GM12892 (cell line): ENCODE measurements at places on chromosomes 11 and 22.

DNA sequence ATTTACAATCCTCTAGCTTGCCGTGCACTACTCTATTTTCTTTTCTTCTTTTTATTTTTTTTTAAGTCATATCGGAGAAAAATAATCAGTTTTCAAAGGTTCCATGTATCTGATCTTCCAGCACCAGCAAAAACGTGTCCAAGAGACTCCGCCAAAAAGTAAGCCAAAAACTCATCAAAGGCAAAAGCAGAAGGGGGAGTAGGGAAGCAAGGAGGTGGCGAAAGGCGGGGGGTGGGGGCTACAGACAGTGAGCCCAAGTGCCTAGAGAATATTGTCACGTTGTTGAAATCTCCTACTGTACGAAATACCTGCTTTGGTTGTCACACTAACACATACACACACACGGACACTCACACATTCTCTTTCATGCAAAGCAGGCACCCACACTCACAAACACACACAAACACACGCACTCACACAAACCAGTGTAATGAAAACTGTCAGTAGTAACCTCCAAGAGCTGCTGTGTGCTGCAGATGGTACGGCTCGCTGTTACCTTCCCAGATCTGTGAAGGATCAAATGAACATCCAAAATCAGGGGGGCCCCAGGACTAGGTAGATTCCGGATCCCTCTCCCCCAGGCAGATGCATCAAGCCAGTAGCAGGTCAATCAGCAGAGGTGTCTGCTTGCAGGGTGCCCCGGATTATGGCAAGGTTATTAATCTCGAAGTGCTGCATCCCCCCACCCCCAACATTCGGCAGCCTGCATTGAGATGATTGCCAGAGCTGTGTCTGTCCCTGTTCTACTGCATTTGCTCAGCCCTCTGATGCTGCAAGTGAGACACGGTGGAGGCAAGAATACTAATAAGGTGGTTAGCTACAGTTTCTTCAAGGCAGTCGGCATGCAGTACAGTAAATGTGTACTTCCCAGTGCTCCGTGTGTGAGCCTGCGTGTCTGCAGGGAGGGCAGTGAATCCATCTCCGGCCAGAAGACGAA is at the start of gene LRRC4C:
TSS of gene LRRC4C (minus strand) at position 188 of the 937 bp plus-strand sequence.
- DNase-seq, result no peak

- DNase-seq, result no peak
Observed at GRCh38 chr22:36341640-36342041, 46.1 kb downstream of the MYH9 start.

- DNase-seq, result no peak
Observed at GRCh38 chr11:75352588-75353206, 1.2 kb upstream of the ARRB1 start.

DNA sequence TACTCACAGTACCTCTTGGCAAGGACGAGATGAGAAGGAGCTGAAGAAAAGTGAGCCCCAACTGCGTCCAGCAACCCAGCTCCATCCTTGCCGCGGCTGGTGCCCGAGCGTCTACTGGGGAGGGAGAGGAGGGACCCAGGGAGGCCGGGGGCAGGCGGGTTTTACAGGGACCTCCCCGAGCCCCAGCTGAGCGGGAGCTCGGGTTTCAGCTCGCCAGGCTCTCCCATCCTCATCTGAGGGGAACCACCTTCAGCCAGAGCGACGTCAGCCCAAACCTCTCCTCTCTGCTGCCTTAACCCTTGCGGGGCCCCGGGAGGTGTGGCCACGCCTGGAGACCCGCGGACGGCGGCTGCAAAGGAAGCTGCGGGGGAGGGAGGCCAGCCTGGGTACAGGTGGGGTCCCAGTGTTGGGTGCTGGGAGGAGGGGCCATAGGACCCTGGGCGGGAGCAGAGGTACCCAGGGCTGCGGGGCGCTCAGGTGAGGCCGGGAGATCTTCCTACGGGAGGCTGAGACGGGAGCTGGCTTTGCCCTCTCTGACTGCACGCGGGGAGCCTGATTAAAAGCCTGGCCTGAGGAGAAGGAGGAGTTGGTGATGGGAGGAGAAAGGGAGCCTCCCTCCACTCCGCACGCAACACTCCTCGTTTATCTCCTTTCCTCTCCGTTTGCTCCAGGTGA is at the start of gene PAMR1:
TSS of gene PAMR1 (minus strand) at position 116 of the 675 bp plus-strand sequence. CDS start at position 85, 31 bp downstream.
- DNase-seq, result peak; percentile 18

DNA sequence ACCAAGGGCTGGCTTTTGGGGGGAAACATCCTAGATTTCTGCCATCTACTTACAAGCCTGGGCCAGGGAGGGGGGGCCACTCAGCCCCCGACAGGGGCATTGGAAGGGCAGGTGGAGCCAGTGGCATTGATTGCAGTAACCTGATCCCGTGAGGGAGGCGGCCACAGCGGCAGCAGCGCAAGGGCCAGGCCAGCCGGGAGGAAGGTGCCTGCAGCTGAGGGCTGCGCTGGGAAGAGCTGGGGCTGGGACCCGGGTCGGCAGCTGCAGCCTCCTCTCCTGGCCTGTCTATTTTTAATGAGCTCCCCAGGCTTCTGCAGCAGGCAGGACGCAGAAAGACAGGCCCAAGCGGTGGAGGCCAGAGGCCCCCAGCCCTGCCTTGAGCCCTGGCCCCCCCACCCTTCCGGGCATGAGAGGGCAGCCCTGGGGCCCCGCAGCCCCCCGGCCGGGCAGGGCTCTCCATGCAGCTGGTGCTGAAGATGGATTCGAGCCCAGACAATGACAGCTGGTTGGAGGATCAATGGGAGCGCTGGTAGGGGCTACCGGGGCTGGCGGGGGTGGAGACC is 10.6 kb downstream of the FREY1 start:
- no peak for DNase-seq

- DNase-seq, result no peak
Observed at GRCh38 chr22:44664149-44664548, 37.9 kb upstream of the PRR5 start.

DNA sequence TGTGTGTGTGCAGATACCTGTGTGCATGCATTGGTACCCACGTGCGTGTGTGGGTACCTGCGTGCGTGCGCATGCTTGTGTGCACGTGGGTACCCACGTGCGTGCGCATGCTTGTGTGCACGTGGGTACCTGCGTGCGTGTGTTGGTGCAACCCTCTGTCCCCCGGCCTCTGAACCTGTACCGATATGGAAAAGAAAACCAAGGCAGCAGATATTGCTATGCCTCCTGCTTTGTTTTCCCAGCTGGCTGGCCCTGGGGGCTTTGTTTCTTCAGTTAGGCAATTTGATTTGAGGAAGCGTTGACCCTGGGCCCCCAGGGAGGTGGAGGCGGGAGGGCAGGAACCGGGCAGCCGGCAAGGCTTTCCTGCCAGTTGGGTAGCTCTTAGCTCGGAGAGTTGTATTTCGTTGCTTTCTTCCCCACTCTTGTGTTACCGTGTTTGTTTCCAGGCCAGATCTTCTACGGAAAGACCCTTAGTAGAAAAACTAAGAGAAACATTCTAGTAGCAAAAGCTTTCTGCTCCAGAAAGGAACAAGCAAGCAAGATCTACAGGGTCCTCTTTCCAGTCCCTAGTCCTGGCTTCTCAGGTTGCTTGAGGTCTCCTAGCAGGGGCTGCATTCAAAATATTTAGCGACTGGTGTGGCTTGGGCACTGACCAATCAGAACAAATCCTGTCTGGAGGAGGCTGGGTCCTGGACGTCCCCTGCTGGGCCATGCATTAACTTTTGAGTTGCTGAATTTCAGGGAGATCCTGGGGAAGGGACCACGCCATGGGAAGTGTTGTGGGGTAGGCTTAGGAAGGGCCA is 26.3 kb upstream of the SORL1-AS1 start:
- DNase-seq, result no peak

GRCh38 chr11:66491315-66491935 is 11.2 kb downstream of the DPP3 start:
- DNase-seq, result no peak

DNA sequence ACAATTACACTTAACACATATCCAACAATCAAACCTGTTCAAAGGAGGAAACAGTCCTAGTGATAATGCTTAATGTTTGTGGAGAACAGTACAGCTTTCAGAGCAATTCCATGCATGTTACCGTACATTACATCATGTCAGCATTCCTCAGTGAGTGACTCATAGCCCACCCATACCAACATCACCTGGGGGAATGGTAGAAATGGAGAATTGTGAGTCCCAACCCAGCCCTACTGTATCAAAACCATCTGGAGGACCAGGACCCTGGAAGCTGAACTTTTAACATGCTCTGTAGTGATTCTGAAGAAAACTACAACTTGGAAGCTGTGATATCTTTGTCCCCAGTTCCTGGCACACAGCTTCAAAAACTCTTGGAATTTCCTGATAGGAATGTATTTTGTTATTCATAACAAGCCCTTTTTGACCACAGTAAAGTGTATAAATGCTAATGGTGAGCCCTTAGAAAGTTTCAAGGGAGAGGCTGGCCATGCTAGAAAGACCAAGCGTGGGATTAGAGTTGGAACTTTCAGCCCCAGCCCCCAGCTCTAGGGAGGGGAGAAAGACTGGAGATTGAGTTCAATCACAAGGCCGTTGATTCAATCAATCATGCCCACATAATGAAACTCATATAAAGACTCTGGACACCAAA is 301.1 kb downstream of the BUD13 start:
- no peak for DNase-seq

GRCh38 chr11:665704-666281 is 28.7 kb downstream of the DRD4 start:
- DNase-seq, result no peak

DNA sequence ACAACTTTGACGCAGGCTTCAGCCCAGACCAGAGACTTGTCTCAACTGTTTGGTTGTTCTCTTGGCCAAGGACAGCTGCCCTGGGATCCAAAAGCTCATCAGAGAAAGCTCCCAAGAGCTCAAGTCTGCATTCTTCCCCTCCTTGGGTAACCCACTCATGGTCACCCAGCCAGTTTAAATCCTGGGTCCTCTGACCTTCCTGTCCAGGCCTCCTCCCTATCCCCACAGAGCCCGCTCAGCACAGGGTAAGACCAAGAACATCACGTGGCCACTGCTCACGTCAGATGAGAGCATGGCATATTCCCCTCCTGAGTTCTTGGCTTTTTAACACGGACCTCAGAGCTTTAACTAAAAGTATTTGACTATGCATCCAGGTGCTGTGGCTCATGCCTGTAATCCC is 25.8 kb downstream of the TSKU start:
- no peak for DNase-seq

DNA sequence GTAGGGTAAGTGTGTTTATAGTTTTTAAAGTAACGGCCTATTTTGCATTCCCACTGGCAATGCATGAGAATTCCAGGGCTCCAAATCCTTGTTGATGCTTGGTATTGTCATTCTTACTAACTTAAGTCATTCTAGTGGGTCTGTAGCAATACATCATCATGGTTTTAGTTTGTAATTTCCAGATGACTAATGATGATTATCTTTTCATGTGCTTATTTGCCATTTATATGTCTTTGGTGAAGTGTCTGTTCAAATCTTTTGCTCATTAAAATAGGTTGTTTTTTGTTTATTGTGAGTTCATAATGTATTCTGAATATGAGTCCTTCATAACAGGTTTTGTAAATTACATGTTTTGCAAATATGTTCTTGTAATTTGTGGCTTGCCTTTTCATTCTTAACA is 31.2 kb downstream of the MTMR3 start:
- no peak for DNase-seq

DNA sequence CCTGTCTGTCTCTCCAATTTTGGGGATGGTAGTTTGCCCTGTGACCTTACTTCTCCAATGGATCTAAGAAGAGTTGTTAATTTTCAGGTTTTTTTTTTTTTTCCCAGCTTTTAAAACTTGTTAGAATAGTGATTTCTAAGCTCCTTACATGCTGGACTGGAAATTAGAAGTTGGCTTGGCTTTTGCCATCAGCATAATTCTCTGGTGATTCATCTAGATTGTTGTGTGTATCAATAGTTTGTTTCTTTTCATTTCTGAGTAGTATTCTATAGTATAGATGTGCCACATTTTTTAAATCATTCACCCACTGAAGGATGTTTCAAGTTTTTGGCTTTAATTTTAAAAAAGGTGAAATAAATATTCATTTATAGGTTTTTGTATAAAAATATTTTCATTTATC is 51.4 kb downstream of the ADAMTS15 start:
- no peak for DNase-seq

GRCh38 chr22:49739138-49739537 is 88.5 kb downstream of the BRD1 start:
- no peak for DNase-seq

GRCh38 chr11:108034952-108035351 is 26.3 kb downstream of the CUL5 start:
- no peak for DNase-seq

GRCh38 chr11:116960930-116961329 is 123.5 kb upstream of the APOA1 start:
- no peak for DNase-seq

DNA sequence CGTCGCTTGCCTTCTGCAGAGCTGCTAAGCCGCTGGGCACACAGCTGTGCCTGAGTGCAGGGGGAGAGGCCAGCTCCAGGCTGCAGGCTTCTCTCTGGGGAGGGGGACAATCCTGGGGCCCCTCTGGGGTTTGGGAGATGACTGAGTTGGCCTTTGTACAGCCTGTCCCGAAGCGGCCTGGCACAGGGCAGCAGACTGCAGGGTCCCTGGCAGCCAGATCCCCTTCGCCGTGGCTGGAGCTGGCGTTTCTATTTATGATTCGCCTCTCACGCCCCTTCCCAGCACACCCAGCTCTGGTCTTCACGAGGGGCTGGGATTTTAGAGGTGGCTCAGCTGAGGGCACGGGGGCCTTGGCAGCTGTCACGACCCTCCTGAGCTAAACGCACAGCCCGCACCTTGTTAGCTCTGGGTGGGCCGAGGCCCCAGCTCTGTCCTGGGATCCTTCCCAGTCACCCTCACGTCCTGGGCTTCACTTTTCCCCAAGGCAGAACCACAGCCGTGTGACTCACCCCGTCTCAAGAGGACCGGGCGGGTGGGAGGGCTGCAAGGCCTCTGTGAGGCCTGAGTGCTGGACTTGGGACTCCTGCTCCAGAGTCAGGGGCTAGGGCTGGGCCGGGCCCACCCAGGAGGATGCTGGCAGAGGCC is 18.4 kb downstream of the OSBPL5 start:
- DNase-seq, result no peak

- DNase-seq, result no peak
Observed at GRCh38 chr11:67267188-67268080, 1.2 kb downstream of the GRK2 start.

DNA sequence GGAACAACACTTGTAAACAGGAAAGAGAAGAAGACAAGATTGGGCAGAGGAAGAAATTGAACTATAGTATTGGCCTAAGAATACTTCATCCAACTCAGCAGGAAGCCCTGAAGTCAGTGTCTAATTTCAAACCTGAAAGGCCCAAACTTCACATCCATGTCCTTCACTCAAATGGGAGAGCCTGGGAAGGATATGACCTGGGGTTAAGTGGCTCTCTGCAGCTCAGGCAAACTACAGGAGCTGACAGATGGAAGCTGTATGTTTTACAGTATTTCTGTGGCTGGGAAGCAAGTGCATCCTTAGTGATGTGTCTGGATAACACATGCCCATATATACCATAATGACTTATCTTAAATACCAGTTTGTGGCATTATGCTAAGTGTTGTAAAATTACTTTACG is 196.2 kb downstream of the SOX6 start:
- no peak for DNase-seq
